ENCODE measurements at places on chromosomes 2 and 18. TPM values are rescaled to one million over a fixed set of nuclear protein-coding genes. Genes with fewer than 3 reads are reported as not detected.

GRCh38 chr2:121134728-121135127 is 150.3 kb downstream of the TFCP2L1 start:
- ATAC-seq, result no peak

DNA sequence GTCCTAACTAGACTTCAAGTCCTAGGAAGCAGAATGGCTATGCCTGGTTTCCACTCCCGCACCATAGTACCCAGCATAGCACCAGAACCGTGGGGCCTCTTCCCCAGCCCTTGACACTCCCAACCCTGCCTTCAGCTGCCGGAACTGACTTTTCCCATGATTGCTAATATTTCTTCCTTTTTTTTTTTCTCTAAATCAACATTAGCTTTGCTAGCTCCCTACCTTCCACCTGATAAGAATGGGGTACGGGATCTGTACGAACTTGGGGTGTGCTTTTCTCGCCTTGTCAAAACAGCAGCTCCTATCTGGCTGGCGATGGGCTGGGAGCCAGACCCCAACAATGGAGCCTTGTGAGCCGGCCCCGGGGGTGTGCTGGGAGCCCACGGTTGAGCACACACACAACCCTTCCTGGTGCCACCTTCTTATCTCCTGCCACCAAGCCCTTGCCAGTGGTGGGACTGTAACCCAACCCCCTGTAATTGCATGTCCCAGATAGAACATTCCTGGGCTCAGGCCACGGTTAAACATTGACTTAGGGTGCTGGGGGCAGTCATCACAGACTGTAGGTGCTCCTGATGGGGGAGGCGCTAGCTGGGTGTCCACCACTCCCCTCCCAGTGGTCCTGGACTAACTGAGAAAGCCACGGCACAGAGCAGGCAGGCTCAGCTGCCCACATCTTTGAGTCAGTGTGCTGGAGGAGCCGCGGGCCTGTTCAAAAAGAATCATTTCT is 213.0 kb upstream of the HAAO start:
- no peak for ATAC-seq

- no peak for ATAC-seq
Observed at GRCh38 chr2:140091926-140092325, 1311.7 kb upstream of the NXPH2 start.

GRCh38 chr2:71756280-71756906 is 303.0 kb downstream of the DYSF start:
- no peak for ATAC-seq

The SNED1 gene
- total RNA-seq, result 0.96 TPM

GRCh38 chr2:113173542-113174375 is at the start of gene PSD4:
PSD4 (plus strand) TSS chr2:113173971; CDS start chr2:113182457, 8,486 bp downstream.
- ATAC-seq, result no peak

DNA sequence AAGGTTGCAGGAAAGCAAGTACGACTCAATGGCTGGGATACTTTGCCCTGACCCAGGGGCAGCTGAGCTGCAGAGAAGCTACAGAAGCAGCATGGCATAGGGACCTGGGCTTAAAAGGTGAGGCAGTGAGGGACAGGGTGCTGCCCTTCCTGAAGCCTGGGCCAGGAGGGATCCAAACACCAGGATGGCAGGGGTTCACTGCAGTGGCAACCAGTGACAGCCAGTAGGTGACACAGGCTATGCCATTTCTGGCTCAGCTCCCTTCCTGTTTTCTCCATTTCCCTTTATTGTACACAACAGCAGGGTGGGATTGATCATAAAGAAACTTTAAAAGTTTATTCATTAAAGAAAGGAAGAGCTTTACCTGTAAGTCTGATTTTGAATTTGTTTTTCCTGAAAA is 48.8 kb downstream of the CABYR start:
- no peak for ATAC-seq

DNA sequence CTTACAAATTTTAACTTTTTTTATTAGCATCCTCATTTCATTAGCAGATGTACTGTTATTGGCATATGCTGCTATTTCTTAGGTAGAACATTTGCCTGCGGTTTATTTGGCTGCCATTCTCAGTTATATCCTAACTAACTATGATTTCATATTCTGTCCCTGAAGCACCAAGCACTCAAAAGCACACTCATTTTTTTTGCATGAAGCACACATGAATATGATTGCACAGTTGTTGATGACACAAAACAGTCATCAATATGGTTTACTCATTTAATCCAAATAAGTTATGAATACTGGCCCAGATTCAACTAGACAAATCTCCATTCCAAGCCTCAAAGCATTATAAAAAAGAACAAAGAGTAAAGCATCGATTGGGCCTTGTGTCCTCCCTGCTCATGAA is 129.4 kb upstream of the CNTNAP5 start:
- no peak for ATAC-seq

The MYOM1 gene
- 4.1 TPM for total RNA-seq

GRCh38 chr2:143175438-143175837 is 46.2 kb downstream of the ARHGAP15 start:
- ATAC-seq, result no peak

Data from motor neuron (in vitro differentiated cells).